ENCODE measurements at places on chromosomes 12 and 14.

DNA sequence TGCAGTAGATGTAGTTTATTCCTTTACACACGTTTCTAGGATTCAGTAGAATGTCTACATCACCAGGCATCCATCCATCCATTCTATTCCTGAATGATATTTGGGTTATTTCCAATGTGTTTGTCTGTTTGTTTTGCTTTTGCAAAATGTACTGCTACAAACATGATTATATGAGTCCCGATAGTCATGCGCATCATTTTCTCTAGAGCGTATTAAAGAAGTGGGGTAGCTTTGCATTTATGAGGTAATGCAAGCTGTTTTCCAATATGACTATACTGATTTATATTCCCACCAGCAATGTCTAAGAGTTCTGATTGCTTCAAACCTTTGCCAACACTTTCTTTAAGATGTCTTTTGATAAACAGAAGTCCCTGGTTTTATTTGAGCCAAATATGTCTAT, 253.2 kb downstream of the NOVA1 start:
- no peak for DNase-seq

- DNase-seq: no peak
Observed at GRCh38 chr14:105982664-105983063, 456.3 kb downstream of the TMEM121 start.

GRCh38 chr14:99201351-99202073, 70.5 kb downstream of the BCL11B start:
- DNase-seq: no peak

- no peak for DNase-seq
Observed at GRCh38 chr12:8681129-8681884, 16.5 kb upstream of the RIMKLB start.

- peak; percentile 87 for DNase-seq
Observed at GRCh38 chr14:70416725-70417349, at the start of gene SYNJ2BP. TSS of gene SYNJ2BP (minus strand) at chr14:70417090. CDS start at chr14:70416963, 127 bp downstream.

DNA sequence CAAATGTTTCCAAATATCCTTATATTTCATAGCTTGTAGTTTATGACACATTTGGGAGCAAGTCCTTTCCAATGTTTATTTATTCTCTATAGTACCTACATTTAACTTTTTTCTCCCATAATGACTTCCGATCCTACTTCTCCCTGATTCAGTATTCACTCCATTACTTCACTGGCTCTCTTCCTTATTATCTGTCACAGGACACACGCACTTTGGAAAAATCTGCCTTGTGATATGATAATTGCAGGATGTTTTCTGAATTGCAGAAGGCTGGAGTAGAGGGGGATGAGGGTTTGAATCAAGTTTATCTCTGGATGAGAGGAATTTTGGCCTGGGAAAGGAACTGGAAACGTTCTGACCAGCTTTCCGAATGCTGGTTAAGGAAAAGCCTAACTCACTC, 75.0 kb downstream of the HMGA2 start:
- no peak for DNase-seq

- no peak for DNase-seq
Observed at GRCh38 chr12:131102991-131103668, 149.4 kb downstream of the ADGRD1 start.

DNA sequence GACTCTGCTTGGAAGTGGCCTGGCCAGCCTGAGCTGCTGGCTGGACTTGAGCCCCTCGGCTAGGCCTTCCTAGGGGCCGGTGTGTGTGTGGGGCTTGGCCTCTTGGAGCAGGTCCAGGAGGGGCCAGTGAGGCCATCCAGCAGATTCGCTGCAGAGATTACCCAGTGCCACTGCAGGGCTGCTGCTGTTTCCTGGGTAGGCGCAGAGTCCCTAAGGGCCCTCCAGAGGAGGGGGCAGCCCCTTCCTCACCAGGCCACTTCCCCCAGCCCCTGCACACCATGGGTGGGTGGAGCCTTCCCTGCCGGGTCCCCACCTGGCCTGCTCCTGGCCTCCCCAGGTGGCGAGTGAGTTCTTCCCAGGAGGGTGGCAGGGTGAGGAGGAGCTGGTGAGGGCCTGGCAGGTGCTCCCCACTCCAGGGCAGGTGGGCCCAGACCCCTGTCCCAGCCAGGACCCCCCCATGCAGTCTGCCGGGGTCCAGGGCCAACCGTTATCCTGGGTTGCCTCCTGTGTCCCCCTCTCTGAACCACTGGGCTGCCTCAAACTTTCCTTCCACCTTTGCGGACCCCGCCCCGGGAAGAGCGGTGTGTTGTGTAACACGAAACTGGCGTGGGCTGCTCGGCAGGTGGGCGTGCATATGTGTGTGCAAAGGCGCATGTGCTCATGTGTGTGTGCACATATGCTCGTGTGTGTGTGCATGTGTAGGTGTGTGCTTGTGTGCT, 25.1 kb downstream of the ASPG start:
- DNase-seq: no peak

Data from AG08395 (cell line).